Kidney (tissue), 22 donors: ENCODE measurements at places on chromosomes 6 and 20. TPM values are rescaled to one million over a fixed set of nuclear protein-coding genes. Genes with fewer than 3 reads are reported as not detected.

GRCh38 chr6:100300221-100300736, 164.4 kb downstream of the SIM1 start:
- H3K27ac ChIP-seq = no peak overlapping the region
- no peaks in the 10 kb centered on the region for H3K36me3 ChIP-seq
- H3K27me3 ChIP-seq = no peaks in the 10 kb centered on the region
- DNase-seq = no peak
- H3K4me3 ChIP-seq = no peak overlapping the region
- H3K4me1 ChIP-seq = no peaks in the 10 kb centered on the region

- no peaks in the 10 kb centered on the region for H3K36me3 ChIP-seq
- DNase-seq = no peak
- H3K27me3 ChIP-seq = no peaks in the 10 kb centered on the region
- no peak overlapping the region for H3K4me3 ChIP-seq
Measured at GRCh38 chr6:135087403-135087802, 32.8 kb upstream of the HBS1L start.

DNA sequence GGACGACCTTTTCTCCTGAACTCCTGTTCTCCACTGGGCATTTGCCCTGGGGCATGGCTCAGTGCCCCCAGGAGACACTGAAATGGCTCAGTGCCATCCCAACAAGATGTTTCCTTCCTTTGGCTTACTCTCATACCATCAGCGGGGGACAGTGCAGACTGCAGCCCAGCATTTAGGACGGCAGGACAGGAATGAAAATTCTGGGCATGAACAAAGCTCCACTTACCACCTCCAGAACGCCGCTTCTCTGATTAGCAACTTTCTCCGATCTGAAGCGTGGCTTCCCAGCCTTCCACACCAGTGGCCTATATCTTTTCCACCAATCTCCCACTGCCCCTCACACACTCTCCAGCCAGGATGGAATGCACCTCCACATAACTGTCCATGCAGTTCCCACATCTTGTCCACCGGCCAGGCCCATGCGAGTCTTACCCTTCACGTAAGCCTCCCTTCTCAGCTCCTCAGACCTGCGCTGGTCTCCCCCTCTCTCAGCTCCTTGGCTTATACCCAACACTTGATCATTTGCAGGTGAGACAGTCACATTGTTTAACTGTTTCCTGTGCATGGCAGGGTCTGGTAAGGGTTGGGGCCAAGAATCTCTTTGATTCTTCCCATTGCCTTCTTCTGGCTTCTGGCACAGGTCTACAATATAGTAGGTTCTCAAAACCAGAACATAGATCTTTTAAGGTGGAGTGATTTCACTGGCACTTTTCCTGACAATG, 114.5 kb downstream of the FYN start:
- no peak for DNase-seq
- no peaks in the 10 kb centered on the region for H3K36me3 ChIP-seq
- no peak overlapping the region for H3K4me3 ChIP-seq
- peak overlapping the region; percentile 48 for H3K27ac ChIP-seq
- H3K27me3 ChIP-seq = no peaks in the 10 kb centered on the region

GRCh38 chr6:169975701-169976100, 224.3 kb downstream of the ERMARD start:
- no peak overlapping the region for H3K27ac ChIP-seq
- no peak for DNase-seq
- no peaks in the 10 kb centered on the region for H3K36me3 ChIP-seq
- H3K4me1 ChIP-seq = no peaks in the 10 kb centered on the region
- no peak overlapping the region for H3K4me3 ChIP-seq
- no peaks in the 10 kb centered on the region for H3K27me3 ChIP-seq

DNA sequence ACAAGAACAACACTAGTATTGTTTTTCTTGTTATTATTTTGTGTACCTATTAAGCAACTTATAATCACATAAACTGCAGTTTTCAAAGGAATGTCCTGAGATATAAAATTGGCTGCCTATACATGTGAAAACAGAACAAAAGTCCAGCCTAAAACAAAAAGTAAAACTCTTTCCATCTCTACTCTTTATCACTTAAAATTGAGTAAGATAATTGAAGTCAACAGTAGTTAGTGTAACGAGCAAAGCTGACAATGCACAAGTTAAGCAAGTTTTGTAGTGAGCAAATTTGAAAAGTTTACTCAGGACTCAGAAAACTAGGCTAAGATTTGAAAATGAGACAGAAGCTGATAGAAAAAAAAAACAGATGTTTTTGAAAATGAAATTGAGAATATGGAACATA, 941.4 kb upstream of the MAN1A1 start:
- no peak for DNase-seq
- no peaks in the 10 kb centered on the region for H3K36me3 ChIP-seq
- no peak overlapping the region for H3K4me3 ChIP-seq
- no peaks in the 10 kb centered on the region for H3K4me1 ChIP-seq
- no peaks in the 10 kb centered on the region for H3K27me3 ChIP-seq
- no peak overlapping the region for H3K27ac ChIP-seq

DNA sequence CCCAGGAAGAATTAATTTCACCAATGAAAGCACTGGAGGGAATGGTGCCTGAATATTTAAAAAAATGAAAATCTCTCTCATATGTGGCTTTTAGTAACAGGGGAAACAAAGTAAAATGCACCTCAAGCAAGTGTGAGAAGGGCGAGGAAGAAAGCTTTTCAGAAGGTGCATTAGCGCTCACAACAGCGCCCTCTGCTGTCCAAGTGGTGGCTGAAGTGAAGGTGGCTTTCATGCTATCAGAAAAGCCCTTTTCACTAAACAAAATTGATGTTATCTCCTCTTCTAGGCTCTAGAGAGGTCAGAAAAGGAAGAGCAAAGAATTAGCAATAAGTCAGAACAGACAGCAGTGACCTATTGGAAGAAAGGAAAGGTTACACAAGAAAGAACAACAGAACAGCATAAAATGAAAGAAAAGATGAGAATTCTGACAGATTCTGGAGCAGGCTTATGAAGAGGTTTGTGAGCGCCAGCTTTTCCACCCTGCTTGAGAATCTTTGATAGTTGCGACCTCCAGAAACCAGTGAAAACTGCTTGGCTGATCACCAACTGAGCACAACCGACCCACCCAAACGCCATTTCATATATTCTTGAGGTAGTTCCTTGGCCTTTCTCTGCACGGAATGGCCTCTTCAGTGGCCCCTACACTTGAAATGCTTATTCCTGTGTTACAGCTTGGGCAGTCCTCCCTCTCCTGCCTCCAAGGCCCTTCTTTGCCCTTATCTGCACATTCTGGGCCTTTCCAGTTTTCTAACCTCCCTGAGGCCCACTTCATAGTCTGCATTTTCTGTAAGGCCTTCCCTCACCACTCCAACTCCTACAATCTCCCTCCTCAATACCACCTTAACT, 45.3 kb downstream of the SMLR1 start:
- DNase-seq = peak; percentile 66
- no peaks in the 10 kb centered on the region for H3K27me3 ChIP-seq
- H3K27ac ChIP-seq = no peak overlapping the region
- H3K4me3 ChIP-seq = no peak overlapping the region

DNA sequence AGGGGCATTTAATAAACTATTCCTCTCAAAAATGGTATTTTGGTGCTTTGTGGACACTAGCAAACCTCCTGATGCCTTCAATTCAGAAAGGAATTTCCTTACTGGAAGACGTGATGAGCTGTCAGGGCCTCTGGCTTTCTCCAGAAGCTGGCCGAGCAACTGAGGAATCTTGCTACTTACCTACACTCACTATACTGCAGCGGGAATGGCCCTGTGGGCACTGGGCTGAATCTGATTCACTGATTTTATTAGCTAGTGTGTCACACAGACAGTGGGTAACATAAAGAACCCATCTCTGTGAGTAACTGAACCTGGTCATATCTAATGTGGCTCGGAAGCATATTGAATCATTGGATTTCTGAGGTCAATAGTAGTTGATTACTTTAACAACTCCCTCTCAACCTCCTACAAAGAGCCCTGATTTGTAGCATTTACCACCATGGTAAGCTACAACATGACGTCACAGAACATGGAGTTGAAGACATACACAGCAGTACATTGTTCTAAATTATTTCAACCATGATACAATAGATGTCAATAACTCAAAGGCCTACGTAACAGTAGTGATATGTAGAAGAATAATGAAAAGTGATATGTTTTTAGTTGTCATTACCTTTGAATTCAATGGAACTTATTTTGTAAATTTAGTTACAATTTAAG, 232.1 kb downstream of the SYNE1 start:
- peaks cover 21% of the 10 kb centered on the region for H3K4me1 ChIP-seq
- no peak overlapping the region for H3K4me3 ChIP-seq
- peak overlapping the region; percentile 12 for H3K27ac ChIP-seq
- DNase-seq = no peak
- no peaks in the 10 kb centered on the region for H3K36me3 ChIP-seq
- no peaks in the 10 kb centered on the region for H3K27me3 ChIP-seq

GRCh38 chr20:2837221-2837960, 3.1 kb downstream of the PCED1A start:
- H3K27ac ChIP-seq = no peak overlapping the region
- no peaks in the 10 kb centered on the region for H3K36me3 ChIP-seq
- H3K4me3 ChIP-seq = no peak overlapping the region
- no peaks in the 10 kb centered on the region for H3K4me1 ChIP-seq
- DNase-seq = no peak

- no peak overlapping the region for H3K27ac ChIP-seq
- no peak for DNase-seq
- no peak overlapping the region for H3K4me3 ChIP-seq
- no peaks in the 10 kb centered on the region for H3K36me3 ChIP-seq
Measured at GRCh38 chr6:81265106-81265505, 487.4 kb downstream of the TENT5A start.

GRCh38 chr6:162722226-162722625, 5.3 kb downstream of the PRKN start:
- H3K4me1 ChIP-seq = no peaks in the 10 kb centered on the region
- DNase-seq = no peak
- H3K4me3 ChIP-seq = no peak overlapping the region
- H3K27me3 ChIP-seq = no peaks in the 10 kb centered on the region
- no peak overlapping the region for H3K27ac ChIP-seq
- no peaks in the 10 kb centered on the region for H3K36me3 ChIP-seq

GRCh38 chr6:6842291-6842690, 253.8 kb downstream of the LY86 start:
- H3K36me3 ChIP-seq = no peaks in the 10 kb centered on the region
- H3K27me3 ChIP-seq = no peaks in the 10 kb centered on the region
- H3K4me3 ChIP-seq = no peak overlapping the region
- no peak overlapping the region for H3K27ac ChIP-seq
- peaks cover 2% of the 10 kb centered on the region for H3K4me1 ChIP-seq

GRCh38 chr6:54135665-54136369, 24.6 kb downstream of the MLIP start:
- H3K27ac ChIP-seq = no peak overlapping the region
- H3K36me3 ChIP-seq = no peaks in the 10 kb centered on the region
- H3K27me3 ChIP-seq = no peaks in the 10 kb centered on the region
- no peak for DNase-seq
- no peaks in the 10 kb centered on the region for H3K4me1 ChIP-seq

- no peak overlapping the region for H3K4me3 ChIP-seq
- H3K4me1 ChIP-seq = no peaks in the 10 kb centered on the region
- no peak overlapping the region for H3K27ac ChIP-seq
- no peak for DNase-seq
- no peaks in the 10 kb centered on the region for H3K27me3 ChIP-seq
Measured at GRCh38 chr20:35907017-35907701, 47.1 kb downstream of the SCAND1 start.

DNA sequence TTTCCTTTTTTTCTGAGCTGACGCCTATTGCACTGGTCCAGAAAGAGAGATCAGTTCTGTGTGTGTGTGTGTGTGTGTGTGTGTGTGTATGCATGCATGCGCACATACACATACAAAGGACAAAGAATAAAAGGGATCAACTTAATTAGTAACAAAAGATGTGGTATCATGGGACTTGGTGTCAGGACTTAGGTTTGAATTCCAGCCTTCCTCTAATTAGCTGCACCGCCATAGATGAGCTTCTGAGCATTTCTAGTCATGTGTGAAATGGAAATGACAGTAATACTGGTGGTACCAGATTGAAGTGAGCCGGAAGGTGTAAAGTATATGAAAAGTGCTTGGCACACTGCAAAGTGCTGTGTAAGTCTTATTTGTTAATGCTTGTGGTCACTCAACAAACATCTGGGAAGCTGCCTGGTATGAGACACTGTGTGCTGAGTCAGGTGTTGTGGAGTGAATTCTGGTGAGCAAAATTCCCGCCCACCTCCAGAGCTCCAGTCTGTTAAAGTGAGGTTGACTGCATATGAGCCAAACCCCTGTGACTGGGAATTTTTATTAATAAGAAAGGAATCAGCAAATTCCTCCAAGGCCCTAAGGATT, 12.4 kb downstream of the DAAM2 start:
- no peaks in the 10 kb centered on the region for H3K36me3 ChIP-seq
- H3K27ac ChIP-seq = no peak overlapping the region
- H3K4me1 ChIP-seq = peaks cover 7% of the 10 kb centered on the region
- H3K27me3 ChIP-seq = no peaks in the 10 kb centered on the region
- no peak overlapping the region for H3K4me3 ChIP-seq
- DNase-seq = no peak

- peaks cover 4% of the 10 kb centered on the region for H3K36me3 ChIP-seq
- no peak overlapping the region for H3K4me3 ChIP-seq
- H3K27ac ChIP-seq = peak overlapping the region; percentile 19
- no peak for DNase-seq
- H3K4me1 ChIP-seq = no peaks in the 10 kb centered on the region
- H3K27me3 ChIP-seq = no peaks in the 10 kb centered on the region
Measured at GRCh38 chr6:71383901-71384489, 95.4 kb downstream of the OGFRL1 start.

DNA sequence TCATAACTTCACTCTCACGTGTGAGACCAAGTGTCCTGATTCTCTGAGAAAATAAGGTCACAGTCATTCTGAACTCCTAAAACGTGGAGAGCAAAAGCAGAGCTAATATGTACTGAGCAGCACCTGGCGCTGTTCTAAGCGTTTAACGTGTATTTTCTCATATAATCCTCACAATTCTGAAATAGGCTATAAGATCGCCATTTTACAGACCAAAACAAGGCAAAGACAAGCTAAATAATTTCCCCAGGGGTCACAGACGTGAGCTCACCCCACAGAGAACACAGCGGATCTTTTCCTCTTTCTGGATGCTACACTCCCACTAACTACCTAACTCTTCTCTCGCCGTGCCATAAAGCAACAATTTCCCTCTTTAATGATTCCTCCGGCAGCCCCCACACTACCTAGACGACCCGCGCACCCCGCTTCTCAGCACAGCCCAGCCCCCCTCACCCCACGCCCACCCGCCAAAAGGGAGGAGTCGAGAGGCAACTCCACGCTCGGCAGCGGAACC, 636 bp downstream of the SUPT3H start:
- no peaks in the 10 kb centered on the region for H3K27me3 ChIP-seq
- no peaks in the 10 kb centered on the region for H3K36me3 ChIP-seq
- DNase-seq = no peak
- H3K27ac ChIP-seq = peak overlapping the region; percentile 94

The CST2 gene
- not detected for total RNA-seq

The SLC25A27 gene
- 22.6 TPM for total RNA-seq

The MMP24OS gene
- 127 TPM for total RNA-seq

The ZSCAN23 gene
- 5.5 TPM for total RNA-seq

The NELFCD gene
- 50.2 TPM for total RNA-seq

The PNPLA1 gene
- 0.19 TPM for total RNA-seq
